Omental fat pad (tissue), 4 donors: ENCODE measurements at places on chromosomes 11 and 22.

GRCh38 chr11:132999031-132999430 is 533.3 kb downstream of the OPCML start:
- no peak for DNase-seq

- DNase-seq: no peak
Observed at GRCh38 chr11:27698872-27699241, 1.4 kb downstream of the BDNF start.

DNA sequence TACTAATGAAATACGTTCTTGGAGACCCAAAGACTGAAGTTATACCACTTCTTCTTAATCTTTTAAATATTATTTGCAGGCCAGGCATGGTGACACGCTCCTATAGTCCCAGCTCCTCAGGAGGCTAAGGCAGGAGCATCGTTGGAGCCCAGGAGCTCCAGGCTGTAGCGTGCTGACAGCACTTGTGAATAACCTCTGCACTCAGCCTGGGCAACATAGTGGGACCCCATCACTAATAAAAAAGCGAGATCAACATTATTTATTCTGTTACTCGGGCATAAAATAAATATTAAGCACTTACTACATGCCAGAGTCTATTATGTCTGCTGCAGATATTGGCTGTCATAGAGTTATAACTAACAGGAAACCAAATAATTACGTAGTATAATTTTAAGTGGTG is 720 bp upstream of the MED17 start:
- DNase-seq: no peak

DNA sequence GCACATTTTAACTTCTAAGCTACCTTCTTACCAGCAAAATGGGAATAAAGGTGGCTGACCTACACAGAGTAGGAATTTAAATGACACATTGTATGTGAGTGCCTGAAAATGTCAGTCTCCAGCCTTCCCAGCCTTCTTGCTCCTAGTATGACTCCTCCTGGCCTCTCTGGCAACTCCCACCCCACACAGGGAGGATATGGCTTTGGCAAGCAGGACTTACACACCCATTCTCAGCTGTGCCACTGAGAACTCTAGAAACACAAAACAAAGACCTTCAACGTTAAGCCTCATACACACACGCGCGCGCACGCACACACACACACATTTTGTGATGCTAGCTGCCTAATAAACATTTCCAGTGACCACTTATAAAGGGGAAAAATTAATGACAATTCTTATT is 65.8 kb downstream of the PACSIN2 start:
- no peak for DNase-seq

GRCh38 chr11:134052988-134053945 is 15.6 kb upstream of the JAM3 start:
- DNase-seq: no peak

DNA sequence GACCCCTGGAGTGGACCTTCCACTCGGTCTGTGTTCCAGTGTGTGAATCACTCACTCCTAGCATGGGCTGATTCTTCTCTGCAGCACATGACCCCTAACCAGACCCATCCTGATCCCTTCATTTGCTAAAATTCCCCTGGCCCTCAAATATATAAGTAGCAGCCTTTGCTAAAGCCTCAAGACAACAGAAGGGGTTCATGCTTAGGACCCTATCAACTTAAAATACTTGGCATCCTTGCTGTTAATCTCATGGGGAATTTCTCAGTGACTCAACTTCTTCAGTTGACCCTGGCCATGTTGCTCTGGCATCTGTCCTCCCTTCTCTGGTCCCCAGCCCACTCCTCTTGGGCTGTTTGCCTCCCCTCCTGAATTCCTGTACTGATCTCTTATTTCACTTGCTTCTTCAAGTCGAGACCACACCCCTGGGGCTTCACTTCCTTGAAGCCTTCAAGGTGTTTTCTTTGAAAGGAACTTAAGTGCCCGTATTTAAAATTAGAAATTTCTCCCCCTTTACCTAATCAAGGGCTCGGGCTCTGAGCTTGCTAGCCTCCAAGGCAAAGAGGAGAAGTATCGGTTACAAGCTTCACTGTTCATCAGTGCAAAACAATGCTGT is 23.6 kb downstream of the NNMT start:
- no peak for DNase-seq

DNA sequence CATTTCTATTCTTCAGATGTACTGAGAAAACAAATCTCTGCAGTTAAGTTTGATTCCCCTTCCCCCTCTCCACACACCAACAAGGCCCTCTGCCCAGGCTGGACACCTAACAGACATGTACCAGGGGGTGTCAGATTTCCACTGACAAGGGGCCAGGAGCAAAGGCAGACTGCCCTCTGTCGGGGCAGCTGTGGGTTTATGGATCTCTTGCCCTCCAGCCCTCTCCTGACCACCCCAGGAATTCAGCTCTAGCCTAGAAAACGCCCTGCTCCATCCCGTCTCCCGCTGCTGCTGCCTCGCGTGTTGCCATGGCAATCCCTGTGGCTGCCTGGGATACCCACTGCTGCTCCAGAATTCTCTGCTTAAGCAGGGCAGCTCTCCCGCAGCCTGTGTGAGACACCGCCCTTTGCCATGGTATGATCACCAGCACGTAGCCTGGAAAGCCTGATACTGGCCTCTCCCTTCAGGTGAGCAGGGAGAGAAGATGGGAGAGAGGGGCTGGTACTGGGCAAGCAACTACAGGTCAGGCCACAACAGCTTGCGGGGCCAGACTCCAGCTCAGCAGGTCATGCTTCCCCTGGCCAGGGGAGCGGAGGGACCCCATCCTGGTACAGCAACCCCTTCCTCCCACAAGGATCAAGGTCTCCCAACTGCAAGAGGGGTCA is 41.6 kb downstream of the BUD13 start:
- DNase-seq: no peak

- no peak for DNase-seq
Observed at GRCh38 chr11:9753021-9753420, 89.1 kb downstream of the SWAP70 start.

DNA sequence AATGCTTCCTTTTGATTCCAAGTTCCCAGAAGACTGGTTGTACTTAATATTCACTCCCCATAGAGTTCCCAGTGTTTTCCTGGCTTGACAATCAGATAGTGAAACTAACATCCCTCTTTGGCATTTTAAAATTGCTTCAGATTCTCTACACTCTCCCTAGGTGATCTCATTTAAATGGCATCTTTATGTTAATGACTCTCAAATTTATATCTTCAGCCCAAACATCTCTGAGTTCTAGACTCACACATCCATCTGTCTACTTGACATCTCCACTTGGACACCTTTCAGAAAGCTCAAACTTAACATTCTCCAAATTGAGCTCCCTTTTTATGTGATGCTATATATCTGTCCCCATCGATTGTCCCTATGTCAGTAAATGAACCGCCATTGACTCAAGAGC is 232.0 kb downstream of the NTM start:
- no peak for DNase-seq

DNA sequence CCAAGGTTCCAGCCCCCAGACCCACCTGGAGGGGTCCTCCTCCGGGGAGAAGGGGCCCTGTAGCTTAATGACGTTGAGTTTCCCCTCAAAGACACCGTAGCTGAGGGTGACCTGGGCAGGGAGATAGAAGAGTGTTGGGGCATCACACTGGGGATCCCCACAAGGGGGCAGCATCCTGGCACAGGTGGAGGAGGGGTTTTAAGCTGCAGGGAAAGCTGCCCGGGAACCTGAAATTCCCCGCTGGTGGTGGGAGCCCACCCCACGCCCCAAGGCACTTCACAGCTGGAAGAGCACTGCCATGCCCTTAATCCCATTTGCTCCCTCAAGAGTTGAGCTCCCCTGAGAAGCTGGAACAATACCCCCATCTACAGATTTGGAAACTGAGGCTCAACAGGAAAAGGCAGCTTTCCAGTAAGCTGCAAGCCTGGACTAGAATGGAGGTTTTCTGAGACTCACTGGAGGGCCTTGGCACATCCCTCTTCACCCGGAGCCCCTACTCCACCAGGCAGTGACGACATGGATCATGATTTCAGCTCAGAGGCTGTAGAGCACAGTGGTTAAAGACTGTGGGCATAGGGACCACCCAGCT is 13.7 kb downstream of the MFNG start:
- no peak for DNase-seq
